ENCODE measurements at places on chromosomes 1 and 21. TPM values are rescaled to one million over a fixed set of nuclear protein-coding genes. Genes with fewer than 3 reads are reported as not detected.

The FALEC gene
- not detected for total RNA-seq

DNA sequence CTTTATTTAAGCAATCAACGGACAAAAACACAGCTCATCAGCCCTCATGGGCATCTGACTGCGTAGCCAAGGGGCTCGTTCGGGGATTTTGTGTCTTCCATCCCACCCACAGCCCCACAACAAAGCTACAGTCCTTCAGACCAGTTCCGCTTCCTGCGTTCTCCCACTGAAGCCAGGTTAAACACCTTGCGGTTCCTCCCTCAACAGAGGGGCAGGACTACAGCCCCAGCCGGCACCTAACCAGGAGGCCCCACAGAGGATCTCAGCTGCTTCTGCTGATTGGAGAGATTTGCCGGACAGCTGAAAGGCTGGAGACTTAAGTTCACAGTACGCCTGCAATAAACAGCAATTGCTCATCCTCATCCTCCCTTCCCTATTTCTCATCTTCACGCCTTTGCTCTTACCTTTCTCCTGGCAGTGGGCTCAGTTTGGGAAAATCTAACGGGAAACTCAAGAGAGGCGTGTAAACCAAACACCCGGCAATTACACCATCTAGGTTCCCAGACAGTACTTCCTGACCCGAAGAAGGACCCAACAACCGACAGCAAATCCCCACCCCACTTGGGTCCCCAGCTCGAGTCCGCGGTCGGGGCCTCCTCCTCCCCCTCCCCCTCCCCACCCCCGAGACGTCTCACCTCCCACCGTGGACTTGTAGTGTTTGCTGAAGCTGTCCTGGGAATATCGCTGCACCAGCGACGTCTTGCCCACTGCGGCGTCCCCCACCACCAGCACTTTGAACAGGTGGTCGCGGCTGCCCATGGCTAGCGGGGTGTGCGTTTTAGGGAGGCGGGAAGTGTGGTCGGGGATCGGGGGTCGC lies 876 bp downstream of the RAB29 start:
- DNase-seq = peak; percentile 59

- peak; percentile 69 for DNase-seq
Observed at GRCh38 chr1:5509664-5510452, 482.4 kb downstream of the NPHP4 start.

The GBP3 gene
- total RNA-seq = 7.1 TPM

DNA sequence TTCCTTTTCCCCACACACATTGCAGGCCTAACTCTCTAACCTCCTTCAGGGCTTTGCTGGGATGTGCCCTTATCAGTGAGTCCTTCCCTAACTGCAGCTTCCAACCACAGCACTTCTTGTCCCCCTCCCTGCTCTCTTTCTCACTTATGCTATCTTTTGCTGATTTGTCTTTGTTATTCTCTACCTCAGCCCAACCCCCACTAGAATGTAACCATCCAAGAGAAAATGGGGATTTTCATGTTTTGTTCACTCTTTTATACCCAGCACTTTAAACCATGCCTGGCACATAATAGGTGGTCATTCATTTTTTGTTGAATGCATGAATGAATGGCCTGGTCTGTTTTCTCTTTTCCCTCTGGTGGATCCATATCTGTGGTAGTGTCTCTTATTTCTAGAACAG lies 243.5 kb downstream of the KAZN start:
- no peak for DNase-seq
